ENCODE measurements at places on chromosomes 3 and 15.

DNA sequence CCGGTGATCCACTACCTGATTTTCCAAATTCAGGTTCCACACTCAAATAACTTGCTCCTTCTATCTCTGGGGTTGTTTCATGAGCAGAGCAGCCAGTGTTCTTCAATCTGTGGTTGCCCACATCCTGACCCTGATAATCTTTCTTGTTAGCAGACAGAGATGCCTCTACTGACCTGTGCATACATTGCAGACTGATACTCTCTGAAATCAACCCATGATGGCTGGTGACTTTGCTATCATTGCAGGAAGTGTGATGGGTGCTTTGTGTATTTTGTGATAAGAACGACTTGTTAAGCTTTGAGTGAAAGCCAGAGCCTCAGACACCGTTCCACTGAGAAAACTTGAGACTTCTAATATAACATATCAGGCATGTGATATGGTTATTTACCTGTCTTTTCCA, 39.9 kb downstream of the GATM start:
- DNase-seq, result no peak

GRCh38 chr3:149955449-149955848, 15.2 kb downstream of the PFN2 start:
- no peak for DNase-seq

DNA sequence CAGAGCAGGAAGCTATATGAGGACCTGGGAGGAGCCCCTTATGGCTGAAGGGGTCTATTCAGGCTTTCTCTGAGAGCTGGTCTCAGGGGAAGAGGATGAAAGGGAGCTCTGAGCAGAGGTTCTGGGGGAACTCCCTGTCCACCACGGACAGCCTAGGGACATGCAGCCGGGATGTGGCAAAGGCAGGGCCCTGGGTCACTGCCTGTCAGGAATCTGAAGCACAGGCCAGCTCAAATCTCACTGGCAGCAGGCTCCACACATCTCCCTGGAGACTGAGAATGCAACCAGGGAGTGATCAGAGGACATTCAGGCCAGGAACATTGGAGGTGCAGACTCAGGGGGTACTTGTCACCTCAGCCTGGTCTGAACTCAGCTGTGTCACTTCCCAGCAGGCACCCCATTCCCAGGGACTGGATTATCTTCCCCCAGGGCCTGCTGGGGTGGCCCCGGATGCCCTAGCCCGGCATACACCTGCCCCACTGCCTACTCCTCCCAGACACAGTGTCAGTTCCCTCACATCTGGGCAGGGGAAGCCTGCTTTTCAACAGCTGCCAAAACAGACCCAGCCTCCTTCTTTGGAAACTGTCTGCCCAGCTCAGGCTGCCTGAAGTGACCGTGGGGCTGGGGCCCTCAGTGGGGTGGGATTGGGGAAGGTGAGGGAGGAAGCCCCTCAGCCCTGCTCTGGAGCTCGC, 18.3 kb upstream of the SEMA3F start:
- no peak for DNase-seq

GRCh38 chr3:57164657-57165573, at the start of gene IL17RD:
IL17RD (minus strand) TSS chr3:57165353; CDS start chr3:57165286, 67 bp downstream.
- peak; percentile 55 for DNase-seq

- no peak for DNase-seq
These were observed 67.6 kb downstream of the SLC6A11 start for GRCh38 chr3:10883478-10884234.

DNA sequence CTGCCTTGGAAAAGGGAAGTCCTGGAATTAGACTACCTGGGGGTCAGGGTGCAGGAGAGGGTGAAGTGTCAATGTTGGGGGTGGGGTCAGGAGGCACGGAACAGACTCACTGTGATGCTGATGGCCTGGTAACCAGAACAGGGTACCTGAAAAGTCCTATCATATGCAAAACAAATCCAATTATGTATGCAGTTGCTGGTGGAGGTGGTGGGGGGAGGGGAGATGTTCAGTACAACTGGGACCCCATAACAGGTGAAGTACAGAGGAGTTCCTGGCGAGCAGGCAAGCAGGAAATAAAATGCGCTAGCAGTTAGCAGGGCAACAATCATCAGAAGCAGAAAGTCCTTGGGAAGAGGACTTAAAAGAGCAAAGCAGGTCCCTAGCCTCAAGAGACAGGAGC, 4.2 kb upstream of the KATNBL1 start:
- no peak for DNase-seq
